ENCODE measurements at places on chromosomes 1 and 21. TPM values are rescaled to one million over a fixed set of nuclear protein-coding genes. Genes with fewer than 3 reads are reported as not detected.

The S100A16 gene
- total RNA-seq: 133 TPM

The CDC14A gene
- total RNA-seq: 22.8 TPM

The C1orf210 gene
- total RNA-seq: 14.6 TPM

The DMBX1 gene
- total RNA-seq: 0.25 TPM

The SLC5A3 gene
- 58.1 TPM for total RNA-seq

The TMPRSS15 gene
- total RNA-seq: not detected

The THAP3 gene
- 17.9 TPM for total RNA-seq

The ARPC5 gene
- total RNA-seq: 66.9 TPM

The FAM89A gene
- 41.2 TPM for total RNA-seq

The MAP10 gene
- 0.73 TPM for total RNA-seq

The DMRTA2 gene
- not detected for total RNA-seq

The FAM177B gene
- not detected for total RNA-seq

The MMEL1 gene
- 2.2 TPM for total RNA-seq

The KTI12 gene
- 15.9 TPM for total RNA-seq

The TTLL7 gene
- 2.9 TPM for total RNA-seq

The RAB25 gene
- total RNA-seq: 238 TPM

The CAMK1G gene
- not detected for total RNA-seq

The HP1BP3 gene
- 165 TPM for total RNA-seq

The C1orf116 gene
- total RNA-seq: 95.8 TPM

The OR2G6 gene
- not detected for total RNA-seq

The RIPPLY3 gene
- not detected for total RNA-seq

Data from suprapubic skin (tissue), 4 donors.